ENCODE measurements at places on chromosomes 12 and 14.
A peak's percentile ranks its signal among the peaks of the same experiment; 100 is the strongest.

DNA sequence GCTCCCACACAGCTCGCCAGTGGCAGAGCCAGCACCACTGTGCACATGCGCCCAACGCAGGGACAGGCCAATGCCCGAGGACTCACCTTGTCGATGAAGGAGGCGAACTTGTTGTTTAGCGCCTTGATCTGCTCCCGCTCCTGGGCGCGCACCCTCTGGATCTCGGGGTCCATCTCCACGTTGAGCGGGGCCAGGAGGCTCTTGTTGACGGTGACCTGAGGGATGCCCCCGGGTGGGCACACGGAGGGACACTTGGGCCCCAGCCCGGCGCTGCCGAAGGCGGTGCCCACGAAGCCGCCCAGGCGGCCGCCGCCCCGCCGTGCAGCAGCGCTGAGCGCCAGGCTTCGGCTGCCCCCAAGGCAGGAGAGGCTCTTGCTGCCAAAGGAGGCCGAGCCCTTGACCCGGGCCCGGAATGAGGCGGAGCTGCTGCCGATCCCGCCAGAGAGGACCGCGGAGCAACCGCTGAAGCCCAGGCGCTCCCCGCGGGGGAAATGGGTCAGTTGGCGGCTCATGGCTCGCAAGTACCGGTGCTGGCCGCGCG lies at the start of gene KRT72:
TSS of gene KRT72 (minus strand) at position 523 of the 541 bp plus-strand sequence. CDS start at position 512, 11 bp downstream.
- no peak for DNase-seq

DNA sequence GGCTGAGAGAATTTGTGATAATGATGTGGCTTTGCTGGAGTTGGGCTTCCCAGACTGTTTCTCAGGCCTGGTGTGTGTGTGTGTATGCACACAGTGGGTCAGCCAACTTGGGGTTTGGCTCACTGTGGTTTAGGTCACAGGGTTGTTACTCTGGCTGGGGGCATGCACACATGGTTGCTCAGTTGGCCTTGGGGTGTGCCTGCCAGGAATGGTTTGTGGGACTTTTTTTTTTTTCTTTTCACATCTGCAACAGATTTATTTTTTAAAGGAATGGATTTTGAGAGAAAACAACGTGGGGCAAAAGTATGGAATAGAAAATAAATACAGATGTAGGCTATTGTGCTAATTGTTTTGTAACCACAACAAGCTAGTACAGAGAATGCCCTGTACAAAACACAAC lies 25.0 kb upstream of the GTF2A1 start:
- no peak for DNase-seq

- no peak for DNase-seq
Observed at GRCh38 chr12:115437061-115437567, 753.1 kb upstream of the TBX3 start.

GRCh38 chr12:30878024-30878423 lies 48.5 kb upstream of the TSPAN11 start:
- DNase-seq, result peak; percentile 50

DNA sequence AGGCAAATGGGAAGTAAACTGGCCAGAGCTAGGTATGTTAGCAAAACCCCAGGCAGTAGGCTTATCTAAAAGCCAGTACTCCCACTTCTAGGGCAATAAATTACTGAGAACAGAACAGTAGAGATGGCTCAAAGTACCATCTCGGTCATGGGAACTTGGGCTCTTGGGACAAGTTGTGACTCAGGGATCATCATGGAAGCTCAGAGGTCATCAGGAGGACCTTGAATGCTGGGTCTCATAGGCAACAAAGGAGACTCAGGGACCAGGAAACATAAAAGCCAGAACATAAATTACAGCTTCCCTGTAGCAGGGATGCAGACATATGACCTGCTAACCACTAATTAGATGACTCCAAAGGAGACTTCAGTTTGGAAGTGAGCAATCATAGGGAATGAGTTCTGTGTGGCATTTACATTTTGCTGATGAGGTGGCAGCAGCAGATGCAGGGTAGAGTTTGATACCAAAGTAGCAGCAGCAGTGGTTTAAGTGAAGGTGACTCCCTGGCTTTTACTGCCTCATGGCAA lies 97.6 kb upstream of the SCAF11 start:
- no peak for DNase-seq

- DNase-seq, result no peak
Observed at GRCh38 chr12:61757831-61758505, 502.2 kb upstream of the USP15 start.

DNA sequence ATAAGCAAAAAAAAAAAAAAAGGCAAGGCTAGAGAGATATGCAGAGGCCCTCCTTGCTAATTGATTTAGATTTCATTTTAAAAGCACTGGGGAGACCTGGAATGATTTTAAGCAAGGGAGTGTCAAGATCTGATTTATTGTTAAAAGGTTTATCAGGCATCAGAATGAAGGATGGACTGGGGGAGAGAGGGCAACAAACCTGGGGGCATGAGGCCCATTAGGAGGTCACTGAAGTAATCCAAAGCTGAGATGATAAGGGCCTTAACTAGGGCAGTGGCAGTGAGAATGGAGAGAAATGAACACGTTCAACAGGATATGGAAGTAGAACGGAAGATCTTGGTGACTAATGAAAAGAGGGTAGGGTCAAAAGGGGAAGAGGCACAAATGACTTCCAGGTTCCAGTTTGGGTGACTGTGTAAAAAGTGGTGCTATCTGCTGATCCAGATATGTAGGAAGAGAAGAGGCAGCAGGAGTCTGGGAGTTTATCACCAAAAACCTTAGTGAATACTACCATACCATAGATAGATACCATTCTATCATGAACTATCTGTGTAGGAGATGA lies 24.0 kb downstream of the KITLG start:
- DNase-seq, result no peak

- DNase-seq, result no peak
Observed at GRCh38 chr12:15834575-15834974, 45.4 kb upstream of the EPS8 start.

- no peak for DNase-seq
Observed at GRCh38 chr12:4909410-4909733, 333 bp upstream of the KCNA1 start.

- peak; percentile 47 for DNase-seq
Observed at GRCh38 chr12:1593174-1594005, 991 bp downstream of the FBXL14 start.

- DNase-seq, result no peak
Observed at GRCh38 chr12:123659996-123660727, 10.8 kb upstream of the TCTN2 start.

GRCh38 chr12:108745641-108746040 lies 14.3 kb upstream of the CORO1C start:
- DNase-seq, result no peak

- no peak for DNase-seq
Observed at GRCh38 chr12:124425667-124426066, 130.8 kb downstream of the RFLNA start.

DNA sequence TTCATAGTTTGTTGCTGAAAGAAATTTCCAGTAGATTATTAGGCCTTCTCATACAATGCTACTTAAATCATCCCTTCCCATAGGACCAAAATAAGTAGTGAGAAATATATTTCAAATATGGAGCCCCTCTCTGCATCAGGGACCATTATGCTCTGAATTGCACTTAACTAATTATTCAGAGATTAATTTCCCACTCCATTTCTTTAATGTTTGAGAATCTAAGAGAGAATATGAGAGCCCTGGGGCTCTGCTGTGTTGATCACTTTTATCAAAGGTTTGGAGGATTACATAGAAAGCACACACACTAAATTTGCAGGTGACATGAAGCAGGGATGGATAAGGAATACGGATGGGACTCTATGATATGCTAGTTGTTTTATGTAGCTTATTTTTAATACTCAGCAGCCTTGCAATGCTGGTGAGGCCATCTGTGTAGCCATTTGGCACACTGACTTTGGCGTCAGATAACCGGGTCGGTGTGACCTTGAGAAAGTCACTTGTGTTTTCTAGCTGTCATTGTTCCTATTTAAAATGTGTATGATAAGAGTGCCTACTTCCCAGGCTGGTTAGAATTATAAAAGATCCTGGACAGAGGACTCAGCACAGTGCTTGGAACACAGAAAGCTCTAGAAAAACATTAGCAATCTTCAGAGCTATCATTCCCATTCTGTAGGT lies 49.9 kb upstream of the FBXO21 start:
- no peak for DNase-seq

GRCh38 chr14:80850197-80850814 lies 91.2 kb downstream of the CEP128 start:
- DNase-seq, result peak; percentile 45

DNA sequence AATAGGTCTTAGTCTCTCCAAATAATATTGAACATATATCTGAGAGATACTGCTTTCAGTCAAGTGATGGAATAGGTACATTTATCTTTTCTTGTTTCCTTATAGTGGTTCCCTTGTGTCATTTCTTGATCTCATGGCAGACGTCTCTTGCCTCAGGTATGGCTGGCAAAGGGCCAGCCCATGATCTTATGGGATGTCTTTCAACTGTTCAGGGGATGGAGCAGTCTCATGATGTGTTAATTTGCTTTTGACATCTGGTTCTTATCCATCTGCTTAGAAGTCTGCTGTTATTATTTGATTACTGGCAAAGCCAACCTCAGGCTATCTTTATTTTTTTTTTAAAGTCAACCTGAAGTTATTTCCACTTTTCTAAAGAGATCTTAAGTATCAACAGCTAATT lies 262.9 kb downstream of the TMEM117 start:
- no peak for DNase-seq

DNA sequence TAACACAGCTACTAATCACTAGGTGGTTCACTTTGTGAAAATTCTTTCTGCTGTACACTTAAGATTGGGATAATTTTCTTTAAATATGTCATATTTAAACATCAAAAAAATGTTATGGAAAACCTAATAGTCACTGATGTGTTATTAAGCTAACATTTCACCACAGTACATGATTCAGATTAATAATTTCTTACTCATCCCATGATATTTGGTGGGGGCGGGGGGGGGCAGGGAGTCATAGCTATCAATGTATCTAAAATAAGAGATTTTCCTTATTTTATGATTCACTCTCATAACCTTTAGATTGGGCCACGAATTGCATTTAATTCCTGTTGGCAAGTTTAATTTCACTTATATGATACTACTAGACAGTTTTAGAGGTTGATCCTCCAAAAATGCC lies 88.8 kb downstream of the KCNH5 start:
- DNase-seq, result no peak

- peak; percentile 49 for DNase-seq
Observed at GRCh38 chr12:58889557-58889956, 30.7 kb downstream of the LRIG3 start.

DNA sequence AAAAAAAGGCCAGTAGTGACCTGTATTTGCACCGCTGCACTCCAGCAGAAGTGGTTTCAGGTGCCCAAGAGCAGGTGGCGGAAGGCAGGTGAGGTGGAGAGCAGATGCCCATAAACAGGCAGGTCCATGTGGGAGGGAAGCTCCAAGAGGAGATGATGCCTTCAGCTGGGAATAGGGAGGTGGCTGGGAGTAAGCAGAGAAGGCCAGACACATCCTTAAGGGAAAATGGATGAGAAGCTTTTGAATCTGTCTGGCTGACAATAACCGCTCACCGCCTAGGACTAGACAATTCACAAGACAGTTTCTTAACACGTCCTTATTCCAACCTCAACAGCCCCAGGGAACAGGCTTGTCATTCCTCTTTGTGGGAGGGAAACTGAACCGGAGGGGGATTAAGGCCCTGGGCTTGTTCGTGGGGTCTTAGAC lies 43.9 kb upstream of the PLEKHG6 start:
- DNase-seq, result peak; percentile 92

DNA sequence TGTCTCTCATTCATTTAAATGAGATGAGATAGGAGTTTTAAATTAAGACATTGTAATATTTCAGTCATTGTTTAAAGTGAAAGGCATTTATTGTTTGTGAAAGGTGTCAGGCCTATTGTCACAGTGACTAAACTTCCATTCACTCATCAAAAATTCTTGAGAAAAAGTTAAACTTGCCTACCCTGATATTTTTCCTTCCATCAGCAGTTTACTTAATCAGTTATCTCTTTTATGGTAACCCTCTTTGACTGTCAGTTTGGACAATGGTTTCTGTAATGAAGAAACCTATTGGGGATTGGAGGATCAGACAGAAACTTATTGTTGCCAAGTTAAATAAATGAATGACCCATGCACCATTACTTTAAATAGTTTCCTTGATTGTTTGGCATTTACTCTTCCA lies 241.6 kb downstream of the NUBPL start:
- no peak for DNase-seq
